ENCODE measurements at places on chromosomes 1 and 21. TPM values are rescaled to one million over a fixed set of nuclear protein-coding genes. Genes with fewer than 3 reads are reported as not detected.

The CD58 gene
- total RNA-seq: 20.6 TPM

- no peak for DNase-seq
Observed at GRCh38 chr21:35314857-35315582, 265.9 kb upstream of the RUNX1 start.

The FCRL6 gene
- not detected for total RNA-seq

GRCh38 chr1:115338457-115338820 is 390 bp upstream of the NGF start:
- DNase-seq: no peak

The RXFP4 gene
- total RNA-seq: not detected

- DNase-seq: peak; percentile 53
Observed at GRCh38 chr1:39575191-39576015, 1.2 kb downstream of the PABPC4 start.

The PCSK9 gene
- total RNA-seq: 1.3 TPM

The MCOLN3 gene
- total RNA-seq: 0.62 TPM

The SEMA4A gene
- 5.5 TPM for total RNA-seq

GRCh38 chr1:33465316-33465715 is 7.1 kb upstream of the ZSCAN20 start:
- DNase-seq: no peak

DNA sequence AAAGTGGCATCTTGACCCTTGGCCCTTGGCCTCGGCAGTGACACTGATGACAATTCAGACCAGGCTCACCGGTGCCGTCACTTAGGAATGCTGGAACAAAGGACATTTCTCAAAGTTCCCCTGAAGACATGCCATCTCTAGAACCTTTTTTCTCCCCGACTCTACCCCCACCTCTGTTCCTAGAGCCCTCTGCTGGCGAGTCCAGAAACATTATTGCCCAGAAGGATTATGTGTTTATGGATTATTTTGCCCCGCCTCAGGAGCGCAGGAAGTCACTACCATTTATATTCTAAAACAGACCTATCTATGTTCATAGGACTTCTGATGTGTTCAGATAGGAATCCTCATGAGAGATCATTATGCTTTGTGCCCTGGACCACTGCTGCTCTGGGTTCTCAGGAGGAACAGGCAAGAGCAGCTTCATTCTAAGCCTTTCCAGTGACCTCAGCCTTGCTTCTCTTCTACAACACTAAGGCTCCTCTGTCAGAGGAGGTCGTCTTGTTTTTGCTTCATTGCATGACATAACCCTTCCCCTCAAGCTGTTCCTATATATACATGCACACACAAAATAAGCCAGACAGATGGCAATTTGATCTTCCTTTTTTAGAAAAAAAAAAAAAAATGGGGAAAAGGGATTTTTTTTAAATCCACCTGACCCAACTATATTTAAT is 12.4 kb upstream of the SHISA4 start:
- DNase-seq: no peak

DNA sequence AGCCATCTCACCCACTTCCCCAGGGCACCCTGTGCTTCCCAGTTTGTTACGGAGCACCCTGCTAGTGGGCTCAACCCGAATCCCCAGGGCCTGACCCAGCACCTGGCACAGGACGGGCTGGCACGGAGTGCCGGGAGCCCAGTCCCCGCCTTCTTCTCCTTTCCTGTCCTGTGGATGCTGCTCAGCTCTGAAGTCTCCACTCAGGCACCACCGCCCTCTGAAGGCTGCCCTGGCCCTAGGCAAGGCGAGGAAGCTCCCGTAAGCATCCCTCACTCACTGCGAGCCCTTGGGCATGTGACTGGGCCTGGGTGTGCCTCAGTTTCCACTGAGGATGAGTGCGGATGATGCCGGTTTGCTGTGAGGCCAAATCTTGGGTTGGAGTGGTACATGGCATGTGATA is 21.8 kb downstream of the SLC1A7 start:
- DNase-seq: no peak

The C1orf226 gene
- total RNA-seq: 2.3 TPM

- no peak for DNase-seq
Observed at GRCh38 chr1:236027104-236027503, 37.8 kb downstream of the NID1 start.

The IFI44L gene
- total RNA-seq: 4.7 TPM

DNA sequence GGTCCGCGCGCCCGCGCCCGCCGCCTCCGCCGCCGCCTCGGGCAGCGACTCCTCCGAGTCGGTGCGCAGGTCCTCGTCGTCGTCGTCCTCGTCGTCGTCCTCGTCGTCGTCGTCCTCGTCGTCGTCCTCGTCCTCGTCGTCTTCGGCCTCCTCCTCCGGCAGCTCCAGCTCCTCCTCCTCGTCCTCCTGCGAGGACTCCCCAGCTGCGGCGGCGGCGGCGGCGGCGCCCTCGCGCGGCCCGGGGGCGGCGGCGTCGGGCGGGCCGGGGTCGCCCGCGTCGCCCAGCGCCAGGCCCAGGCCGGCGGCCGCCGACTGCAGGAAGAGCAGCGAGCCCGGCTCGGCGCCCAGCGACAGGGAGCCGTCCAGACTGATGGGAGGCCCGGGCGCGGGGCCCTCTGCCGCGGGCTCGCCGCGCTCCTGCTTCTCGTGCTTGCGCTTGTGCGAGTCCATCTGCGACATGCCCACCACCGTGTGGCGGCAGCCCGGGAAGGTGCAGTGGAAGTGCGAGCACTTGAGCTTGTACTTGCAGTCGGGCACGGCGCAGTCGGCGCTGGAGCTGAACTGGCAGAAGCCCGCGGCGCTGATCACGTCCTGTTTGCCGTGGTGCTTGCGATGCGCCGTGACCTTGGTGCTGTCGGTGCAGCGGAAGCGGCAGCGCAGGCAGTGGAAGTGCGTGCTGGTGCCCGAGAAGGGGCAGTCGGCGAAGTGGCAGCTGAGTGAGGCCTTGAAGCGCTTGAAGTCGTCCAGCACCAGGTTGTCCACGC is 157.3 kb downstream of the CASZ1 start:
- peak; percentile 23 for DNase-seq

The TP73 gene
- total RNA-seq: 6.1 TPM

- no peak for DNase-seq
Observed at GRCh38 chr21:34810786-34811185, 142.0 kb downstream of the CLIC6 start.

The PDIK1L gene
- 11.7 TPM for total RNA-seq

- peak; percentile 53 for DNase-seq
Observed at GRCh38 chr1:25433389-25434186, 2.9 kb downstream of the MACO1 start.

DNA sequence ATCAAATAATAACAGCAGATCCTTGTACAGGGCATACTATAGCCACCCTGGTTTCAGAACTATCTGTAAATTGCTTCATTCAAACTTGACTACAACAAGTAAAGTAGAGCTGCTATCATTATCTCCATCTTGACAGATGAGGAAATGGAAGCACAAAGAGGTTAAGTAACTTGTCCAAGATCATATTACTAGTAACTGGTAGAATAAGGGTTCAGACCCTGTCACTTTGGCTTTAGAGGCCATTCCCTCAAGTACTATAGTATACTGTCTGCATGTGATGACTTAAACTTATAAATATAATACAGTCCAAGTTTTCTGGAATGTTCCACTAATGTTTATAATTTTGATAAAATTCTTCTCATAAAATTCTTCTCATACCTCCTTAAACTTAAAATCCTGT is 24.8 kb downstream of the PGM1 start:
- DNase-seq: no peak

Measured in tongue (tissue), 3 donors.